ENCODE measurements at places on chromosomes 6 and 20.

DNA sequence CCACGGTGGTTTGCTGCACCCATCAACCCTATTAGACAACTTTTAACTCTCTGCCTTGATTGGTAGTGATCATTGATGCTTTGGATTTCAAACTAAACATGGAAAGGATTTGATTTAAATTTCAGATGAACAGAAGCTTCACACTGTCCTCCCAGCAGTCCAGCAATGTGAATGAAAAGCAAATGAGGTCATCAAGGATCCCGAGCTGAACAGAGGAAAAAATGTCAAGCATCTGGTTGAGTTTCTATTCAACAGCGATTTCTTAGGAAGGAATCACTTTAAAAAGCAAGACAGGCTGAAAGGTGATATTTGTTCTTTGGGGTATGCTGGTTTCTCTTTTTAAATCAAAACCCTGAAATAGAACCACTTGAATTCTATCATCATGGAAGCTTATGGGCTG lies 10.6 kb upstream of the SAMD3 start:
- no peak for DNase-seq

GRCh38 chr20:13449868-13450434 lies 188.8 kb downstream of the TASP1 start:
- no peak for DNase-seq

- no peak for DNase-seq
Measured at GRCh38 chr20:54590856-54591255, 115.5 kb downstream of the DOK5 start.

DNA sequence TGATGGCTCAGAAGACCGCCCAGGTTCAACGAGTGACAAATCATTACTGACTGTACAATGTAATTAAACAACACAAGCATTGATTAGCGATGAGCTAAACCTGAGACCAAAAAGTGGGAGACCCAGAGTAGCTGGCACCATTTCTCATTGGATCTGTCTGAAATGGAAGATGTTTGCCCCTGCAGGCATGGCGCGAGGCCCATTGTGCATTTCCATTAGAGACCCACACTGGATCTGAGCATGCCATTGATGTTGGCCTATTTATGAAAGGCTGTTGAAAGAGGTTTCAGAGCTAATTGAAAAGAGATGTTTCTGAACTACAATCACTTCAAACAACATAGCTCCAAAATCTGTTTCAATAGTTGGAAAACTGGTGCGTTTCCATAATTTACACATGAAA lies 196.7 kb downstream of the TFAP2B start:
- DNase-seq: no peak

DNA sequence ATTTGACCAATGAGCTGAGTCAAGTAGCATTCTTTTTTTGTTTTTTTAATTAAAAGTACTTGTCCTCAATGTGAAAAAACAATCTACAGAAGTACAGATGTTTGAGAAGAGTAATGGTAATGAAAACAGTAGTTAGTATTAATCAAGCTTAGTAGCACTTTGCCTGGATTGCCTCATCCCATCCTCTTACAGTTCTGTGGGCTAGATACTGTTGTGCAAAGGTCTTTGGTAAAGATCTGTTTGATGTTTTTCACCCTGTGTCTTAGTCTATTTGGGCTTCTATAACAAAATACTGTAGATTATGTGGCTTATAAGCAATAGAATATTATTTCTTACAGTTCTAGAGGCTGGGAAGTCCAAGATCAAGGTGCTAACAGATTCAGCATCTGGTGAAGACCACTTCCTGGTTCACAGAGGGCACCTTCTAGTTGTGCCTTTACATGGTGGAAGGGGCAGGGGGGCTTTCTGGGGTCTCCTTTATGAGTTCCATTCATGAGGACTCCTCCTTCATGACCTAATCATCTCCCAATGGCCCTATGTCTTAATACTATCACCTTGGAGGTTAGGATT lies 84.3 kb downstream of the SHLD1 start:
- no peak for DNase-seq

GRCh38 chr6:158835616-158836221 lies 16.6 kb upstream of the EZR start:
- no peak for DNase-seq

DNA sequence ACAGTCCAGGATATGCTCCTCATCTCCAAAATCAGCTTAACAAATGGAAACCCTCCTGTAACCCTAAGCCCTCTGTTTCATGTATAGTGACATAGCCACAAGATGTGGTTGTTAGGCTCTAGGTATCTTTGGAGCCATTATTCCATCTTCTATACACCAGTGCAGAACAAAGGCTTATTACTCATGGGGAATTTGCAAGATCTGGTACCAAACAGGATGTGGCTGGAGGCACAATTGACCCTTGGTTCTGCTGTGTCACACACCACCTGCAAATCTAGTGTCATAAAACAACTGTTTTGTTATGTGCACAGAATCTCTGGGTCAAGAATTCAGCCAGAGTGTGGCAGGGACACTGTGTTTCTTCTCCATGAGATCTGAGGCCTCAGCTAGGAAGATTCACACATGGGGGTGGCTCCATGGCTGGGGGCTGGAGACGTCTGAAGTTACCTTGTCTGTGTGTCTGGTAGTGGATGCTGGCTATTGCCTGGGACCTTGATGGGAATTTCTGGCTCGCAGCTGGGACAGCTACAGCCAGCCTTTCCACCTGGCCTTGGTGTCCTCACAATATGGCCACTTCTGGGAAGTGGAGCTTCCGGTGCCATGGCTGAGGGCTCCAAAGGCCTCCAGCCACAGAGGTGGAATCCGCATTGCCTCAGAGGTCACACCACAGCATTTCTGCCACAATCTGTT lies 369.9 kb downstream of the CDH26 start:
- DNase-seq: no peak

DNA sequence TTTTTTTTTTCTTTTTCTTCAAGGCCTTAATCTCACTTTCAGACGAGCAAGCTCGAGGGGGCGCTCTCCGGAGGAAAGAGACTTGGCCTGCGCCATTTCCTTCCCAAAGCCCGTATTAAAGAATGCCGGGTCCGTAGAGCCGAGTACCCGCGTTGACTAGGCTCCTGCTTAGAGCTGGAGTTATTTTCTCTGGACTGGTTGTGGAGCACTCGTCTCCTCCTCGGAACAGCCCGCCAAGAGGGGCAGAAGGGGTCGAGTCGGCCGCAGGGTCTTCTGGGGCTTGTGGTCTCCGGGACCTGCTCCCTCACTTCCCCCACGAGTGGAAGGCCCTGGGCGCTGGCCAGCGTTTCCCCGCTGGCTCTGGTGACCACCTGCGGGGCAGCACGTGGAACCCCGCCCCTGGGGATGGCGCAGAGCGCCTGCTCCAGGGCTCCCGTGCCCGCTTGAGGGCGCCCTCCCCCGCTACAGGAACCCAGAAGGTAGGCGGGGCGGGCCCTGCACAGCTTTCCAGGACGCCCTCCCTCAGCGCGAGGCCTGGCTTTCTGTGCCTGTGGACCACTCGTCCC lies 2.7 kb upstream of the MEI4 start:
- DNase-seq: no peak

- no peak for DNase-seq
Measured at GRCh38 chr6:163444077-163444476, 29.6 kb downstream of the QKI start.

GRCh38 chr20:6814945-6815344 lies 47.5 kb downstream of the BMP2 start:
- no peak for DNase-seq

DNA sequence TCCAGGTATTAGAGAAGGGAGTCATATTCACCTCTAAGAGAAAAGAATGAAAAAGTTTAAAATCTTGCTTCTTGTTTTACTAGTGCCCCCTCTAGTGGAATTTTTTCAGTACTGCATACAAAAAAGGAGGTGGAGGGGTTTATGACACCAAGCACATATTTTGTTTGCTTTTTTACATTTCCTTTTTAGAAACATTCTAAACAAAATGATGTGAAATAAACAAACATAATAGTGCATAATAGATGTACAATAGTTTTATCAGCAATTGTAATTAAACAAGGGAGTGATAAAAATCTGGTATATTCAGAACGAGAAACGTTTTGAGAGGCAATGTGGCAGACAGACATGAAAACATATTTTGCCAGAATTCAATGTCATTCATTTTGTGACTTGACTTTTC lies 111.0 kb upstream of the TFAP2D start:
- peak; percentile 0 for DNase-seq

GRCh38 chr6:152094992-152095592 lies 287.6 kb downstream of the ESR1 start:
- no peak for DNase-seq

DNA sequence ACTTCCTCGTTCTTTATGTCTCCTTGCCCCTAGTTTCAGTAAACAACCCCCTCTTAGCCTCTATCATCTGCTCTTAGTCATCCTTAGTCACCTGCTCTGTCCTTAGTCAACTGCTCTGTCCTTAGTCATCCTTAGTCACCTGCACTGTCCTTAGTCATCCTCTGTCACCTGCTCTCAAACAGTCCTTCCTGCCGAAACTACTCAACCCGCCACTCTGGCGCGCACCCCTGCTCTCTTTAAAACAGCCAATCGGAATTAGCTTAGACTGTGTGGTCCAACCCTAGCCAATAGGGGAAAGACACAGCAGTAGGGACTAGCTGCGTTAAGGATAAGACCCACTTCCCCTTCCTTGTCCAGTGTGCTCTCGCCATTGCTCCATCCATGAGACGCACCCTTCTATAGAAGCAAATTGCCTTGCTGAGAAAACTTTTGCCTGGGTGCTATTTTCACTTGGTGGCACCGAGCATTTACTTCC lies 73.9 kb downstream of the BACH2 start:
- no peak for DNase-seq

GRCh38 chr6:128068119-128068479 lies 167.2 kb upstream of the THEMIS start:
- no peak for DNase-seq

- DNase-seq: no peak
Measured at GRCh38 chr6:162849269-162849668, 121.5 kb downstream of the PACRG start.

DNA sequence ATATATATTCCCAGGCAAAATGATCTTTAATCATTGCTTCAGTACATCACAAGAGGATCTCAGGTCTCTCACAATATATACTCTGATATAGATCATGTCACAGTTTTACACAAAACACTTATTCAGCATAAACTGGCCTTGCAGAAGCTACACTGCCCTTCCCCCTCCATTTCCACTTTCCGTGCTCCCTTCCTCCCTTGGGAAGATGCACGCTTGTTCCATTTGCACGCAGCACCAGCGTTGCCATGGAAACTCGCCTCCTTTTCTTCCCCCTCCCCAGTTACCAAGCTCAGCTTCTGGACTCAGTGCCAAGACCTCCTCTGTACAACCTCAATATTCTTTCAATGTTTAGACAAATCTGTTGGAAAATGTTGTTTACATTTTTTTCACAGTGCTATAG lies 154.6 kb downstream of the RFPL4B start:
- no peak for DNase-seq

- DNase-seq: no peak
Measured at GRCh38 chr6:2872423-2873358, 30.4 kb downstream of the SERPINB9 start.

GRCh38 chr20:4090756-4091489 lies 75.6 kb upstream of the RNF24 start:
- DNase-seq: no peak

DNA sequence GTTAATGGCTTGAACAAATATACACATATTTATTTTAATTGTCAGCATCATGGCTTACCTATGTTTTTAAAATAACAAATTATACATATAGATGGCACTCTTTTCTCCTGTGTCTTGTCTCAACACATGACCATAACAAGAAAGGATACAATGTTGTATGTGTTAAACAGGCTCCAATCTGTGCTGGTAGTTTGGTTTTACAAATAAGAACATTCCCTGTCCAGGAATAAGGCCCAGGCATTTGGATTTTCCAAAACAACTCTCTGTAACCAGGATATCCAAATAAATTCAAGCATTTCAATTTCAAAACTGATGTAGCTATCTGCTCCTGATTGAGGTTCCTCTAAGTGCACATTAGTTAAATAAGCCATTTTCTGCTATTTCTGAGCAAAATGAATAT lies 17.1 kb downstream of the METTL24 start:
- no peak for DNase-seq

GRCh38 chr6:46734867-46735719 lies at the start of gene PLA2G7:
PLA2G7 (minus strand) TSS chr6:46735375; CDS start chr6:46722891, 12,484 bp downstream.
- no peak for DNase-seq

GRCh38 chr6:163962627-163963117 lies 548.2 kb downstream of the QKI start:
- DNase-seq: no peak

DNA sequence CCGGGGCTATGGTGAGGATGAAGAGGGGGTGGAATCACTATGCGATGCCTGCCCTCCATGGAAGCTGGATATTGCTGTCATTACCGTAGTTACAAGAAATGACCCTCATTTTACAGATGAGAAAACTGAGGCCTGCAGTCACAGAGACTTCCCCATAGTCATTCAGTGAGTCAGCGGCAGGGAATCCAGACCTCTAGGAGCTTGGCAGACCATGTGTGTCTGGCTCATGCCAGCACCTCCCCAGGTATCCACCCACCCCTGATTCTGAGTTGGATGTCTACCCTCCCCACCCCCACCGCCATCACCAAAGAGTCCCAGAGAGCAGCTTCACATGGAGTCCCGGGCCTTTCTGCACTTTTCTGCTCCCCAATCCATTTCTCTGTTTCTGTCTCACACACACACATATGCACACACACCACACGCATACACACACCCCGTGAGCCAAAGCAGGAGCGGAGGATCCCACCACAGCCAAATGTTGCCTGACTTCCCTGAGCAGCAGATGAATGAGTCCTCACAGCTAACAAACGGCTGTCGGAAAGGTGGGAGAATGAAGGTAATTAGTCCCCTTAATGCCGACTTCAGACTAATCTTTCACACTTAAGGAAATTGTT lies 24.8 kb downstream of the CDH22 start:
- no peak for DNase-seq

GRCh38 chr6:169808608-169808967 lies 57.2 kb downstream of the ERMARD start:
- no peak for DNase-seq

GRCh38 chr6:134123666-134124208 lies 71.3 kb upstream of the SLC2A12 start:
- peak; percentile 28 for DNase-seq

DNA sequence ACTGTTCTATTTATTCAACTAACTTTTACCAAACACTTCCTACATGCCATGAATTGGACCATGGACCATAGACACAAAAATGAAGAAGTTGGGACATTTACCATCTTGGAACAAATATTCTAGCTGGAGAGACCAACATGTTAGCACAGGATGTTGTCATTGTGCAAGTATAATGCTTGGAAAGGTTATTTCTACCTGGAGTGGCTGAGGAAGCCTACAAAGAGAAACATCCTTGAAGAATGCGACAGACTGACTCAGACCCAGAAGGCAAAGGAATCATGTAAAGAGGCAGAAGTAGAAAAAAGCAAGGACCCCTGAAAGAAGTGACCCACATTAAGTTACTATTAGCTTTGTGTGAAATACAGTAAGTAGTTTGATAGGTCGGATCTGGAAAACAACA lies 180.9 kb downstream of the SOD2 start:
- no peak for DNase-seq

- no peak for DNase-seq
Measured at GRCh38 chr6:98335594-98335993, 498.8 kb upstream of the POU3F2 start.

GRCh38 chr6:132813173-132813856 lies 1.1 kb upstream of the RPS12 start:
- peak; percentile 57 for DNase-seq

- no peak for DNase-seq
Measured at GRCh38 chr20:17747431-17747846, 47.7 kb downstream of the BANF2 start.

Data from central memory CD4-positive, alpha-beta T cell (primary cell).